ENCODE measurements at places on chromosomes 11 and 22. TPM values are rescaled to one million over a fixed set of nuclear protein-coding genes. Genes with fewer than 3 reads are reported as not detected.

CHRNA10 gene
- total RNA-seq: under 0.01 TPM

OOSP1 gene
- total RNA-seq: not detected

SLC22A8 gene
- not detected for total RNA-seq

UBASH3B gene
- 48.0 TPM for total RNA-seq

SYVN1 gene
- 9.5 TPM for total RNA-seq

CXCR5 gene
- not detected for total RNA-seq

LRRC74B gene
- total RNA-seq: not detected

SLC22A25 gene
- total RNA-seq: not detected

DNA sequence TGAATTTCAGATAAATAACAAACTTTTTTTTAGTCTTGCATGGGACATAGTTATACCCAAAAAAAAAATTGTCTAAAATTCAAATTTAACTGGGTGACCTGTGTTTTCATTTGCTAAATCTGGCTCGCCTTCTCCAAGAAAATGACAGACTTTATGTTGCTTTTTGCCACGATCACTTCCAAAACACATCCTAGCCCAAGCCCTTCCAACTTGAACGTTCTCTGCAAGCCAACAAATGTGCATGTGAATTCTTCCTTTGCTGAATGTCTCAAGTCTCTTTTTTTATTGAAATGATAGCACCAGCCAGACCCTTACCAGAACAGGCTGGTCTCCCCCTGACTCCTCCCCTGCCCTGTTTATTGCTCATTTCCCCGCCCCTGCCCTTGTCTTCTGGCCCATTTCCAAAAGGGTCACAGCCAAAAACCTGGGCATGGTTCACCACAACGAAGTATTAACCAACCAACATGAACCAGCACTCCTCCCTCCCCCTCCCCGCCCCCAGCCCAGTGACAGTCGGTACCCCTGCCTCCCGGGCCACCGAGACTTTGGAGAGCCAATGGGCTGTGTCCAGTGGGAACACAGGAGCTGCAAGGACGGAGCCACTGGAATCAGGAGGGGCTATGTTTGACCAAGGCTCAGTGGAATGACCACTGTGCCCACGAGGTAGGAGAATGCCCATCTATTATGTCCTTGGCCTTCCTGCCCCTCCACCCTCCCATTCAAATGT lies 63.2 kb downstream of the BTG4 start:
- no peaks in the 10 kb centered on the region for H3K36me3 ChIP-seq
- H3K4me1 ChIP-seq: peaks cover 1% of the 10 kb centered on the region
- no peaks in the 10 kb centered on the region for H3K27me3 ChIP-seq
- no peak overlapping the region for H3K4me3 ChIP-seq
- DNase-seq: no peak
- H3K27ac ChIP-seq: no peak overlapping the region

DNA sequence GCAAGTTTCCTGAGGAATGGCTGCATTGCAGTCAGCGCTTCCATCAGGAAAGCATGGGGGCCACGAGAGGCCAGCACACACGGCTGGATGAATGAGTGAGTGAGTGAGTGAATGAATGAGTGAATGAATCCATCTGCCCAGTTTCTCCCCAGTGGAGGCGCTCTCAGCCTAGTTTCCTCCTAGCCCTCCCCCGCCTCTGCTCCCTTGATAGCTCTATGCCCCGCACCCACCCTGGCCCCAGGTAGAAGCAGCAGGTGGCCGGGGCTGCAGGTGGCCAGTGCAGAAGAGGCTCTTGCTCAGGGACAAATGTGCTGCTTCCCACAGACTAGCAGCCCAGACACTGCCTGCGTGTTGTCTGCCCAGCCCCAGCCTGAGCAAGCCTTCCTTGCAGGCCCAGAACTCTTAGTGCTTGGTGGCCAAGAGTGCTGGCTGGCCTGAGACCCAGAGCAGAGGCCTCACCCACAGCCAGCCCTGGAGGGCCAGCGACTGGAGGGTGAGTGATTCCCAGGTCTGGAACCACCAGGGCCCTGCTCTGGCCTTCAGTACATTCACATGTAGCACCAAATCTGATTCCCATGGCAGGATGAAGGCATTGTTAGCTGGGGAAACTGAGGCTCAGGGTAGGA lies 31.1 kb upstream of the PDGFB start:
- H3K27me3 ChIP-seq: no peaks in the 10 kb centered on the region
- DNase-seq: no peak
- no peak overlapping the region for H3K27ac ChIP-seq

- H3K36me3 ChIP-seq: no peaks in the 10 kb centered on the region
- H3K4me1 ChIP-seq: peaks cover 24% of the 10 kb centered on the region
- no peaks in the 10 kb centered on the region for H3K27me3 ChIP-seq
- peak; percentile 100 for DNase-seq
- no peak overlapping the region for H3K4me3 ChIP-seq
These were observed 58.1 kb downstream of the CHRDL2 start for GRCh38 chr11:74672956-74673692.

- no peaks in the 10 kb centered on the region for H3K36me3 ChIP-seq
- DNase-seq: peak; percentile 45
- peak overlapping the region; percentile 49 for H3K4me3 ChIP-seq
- peaks cover 48% of the 10 kb centered on the region for H3K27me3 ChIP-seq
- H3K27ac ChIP-seq: no peak overlapping the region
These were observed 31.2 kb upstream of the TRIM29 start for GRCh38 chr11:120168960-120169681.

DNA sequence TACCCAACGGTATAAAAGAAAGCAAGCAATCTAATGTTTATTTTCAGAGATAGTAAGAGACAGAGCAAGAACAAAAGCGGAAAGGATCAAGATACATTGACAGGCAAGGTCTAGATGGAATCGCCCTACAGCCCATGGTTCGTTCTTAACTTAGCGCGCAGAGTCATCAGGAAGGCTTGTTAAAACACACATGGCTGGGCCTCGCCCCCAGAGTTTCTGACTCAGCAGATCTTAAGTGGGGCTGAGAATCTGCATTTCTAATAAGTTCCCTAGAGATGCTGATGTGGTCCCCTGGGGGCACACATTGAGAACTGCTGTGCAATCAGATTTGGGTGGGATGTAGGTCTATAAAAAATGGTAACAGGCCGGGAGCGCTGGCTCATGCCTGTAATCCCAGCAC lies 35.8 kb upstream of the CHRM4 start:
- no peaks in the 10 kb centered on the region for H3K27me3 ChIP-seq
- peak; percentile 11 for DNase-seq
- no peak overlapping the region for H3K4me3 ChIP-seq
- peaks cover 15% of the 10 kb centered on the region for H3K36me3 ChIP-seq

DNA sequence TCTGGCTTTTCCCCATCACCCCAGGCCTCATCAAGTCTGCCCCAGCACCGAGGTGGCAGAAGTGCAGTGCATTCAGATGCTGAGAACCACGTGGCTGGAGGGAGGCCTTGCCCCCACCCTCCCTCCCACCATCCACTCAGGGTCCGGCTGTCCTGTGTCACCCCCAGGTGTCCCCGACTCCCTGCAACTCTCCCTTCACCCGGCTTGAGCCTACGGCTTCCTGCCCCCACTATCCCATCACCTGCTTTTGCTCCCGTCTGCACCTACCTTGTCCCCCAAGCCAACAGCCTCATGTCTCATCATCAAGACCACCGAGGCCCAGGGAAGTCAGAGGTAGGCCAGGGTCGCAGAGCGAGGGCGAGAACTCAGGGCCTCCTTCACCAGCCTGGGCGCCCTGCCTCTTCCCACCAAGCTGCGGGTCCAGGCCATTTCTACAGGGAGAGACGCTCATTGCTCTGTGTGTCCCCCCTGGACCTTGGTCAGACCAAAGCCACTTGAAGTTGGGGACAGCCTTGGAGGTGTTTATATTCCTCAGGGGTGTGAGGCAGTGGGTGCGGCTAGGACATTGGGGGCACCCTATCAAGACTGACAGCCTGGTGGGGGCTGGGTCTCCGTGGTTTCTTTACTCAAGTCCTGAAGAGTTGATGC lies 66.2 kb upstream of the CCND1 start:
- no peak overlapping the region for H3K27ac ChIP-seq
- H3K27me3 ChIP-seq: peaks cover 25% of the 10 kb centered on the region
- no peak overlapping the region for H3K4me3 ChIP-seq
- no peaks in the 10 kb centered on the region for H3K4me1 ChIP-seq
- H3K36me3 ChIP-seq: no peaks in the 10 kb centered on the region
- no peak for DNase-seq

GRCh38 chr22:43431808-43432554 lies 20.2 kb downstream of the MPPED1 start:
- no peaks in the 10 kb centered on the region for H3K4me1 ChIP-seq
- H3K27me3 ChIP-seq: peaks cover 22% of the 10 kb centered on the region
- no peak overlapping the region for H3K4me3 ChIP-seq
- H3K27ac ChIP-seq: no peak overlapping the region

GRCh38 chr11:34650528-34650927 lies 29.6 kb downstream of the EHF start:
- peaks cover 16% of the 10 kb centered on the region for H3K4me1 ChIP-seq
- H3K36me3 ChIP-seq: no peaks in the 10 kb centered on the region
- no peaks in the 10 kb centered on the region for H3K27me3 ChIP-seq
- peak; percentile 22 for DNase-seq
- H3K4me3 ChIP-seq: no peak overlapping the region

DNA sequence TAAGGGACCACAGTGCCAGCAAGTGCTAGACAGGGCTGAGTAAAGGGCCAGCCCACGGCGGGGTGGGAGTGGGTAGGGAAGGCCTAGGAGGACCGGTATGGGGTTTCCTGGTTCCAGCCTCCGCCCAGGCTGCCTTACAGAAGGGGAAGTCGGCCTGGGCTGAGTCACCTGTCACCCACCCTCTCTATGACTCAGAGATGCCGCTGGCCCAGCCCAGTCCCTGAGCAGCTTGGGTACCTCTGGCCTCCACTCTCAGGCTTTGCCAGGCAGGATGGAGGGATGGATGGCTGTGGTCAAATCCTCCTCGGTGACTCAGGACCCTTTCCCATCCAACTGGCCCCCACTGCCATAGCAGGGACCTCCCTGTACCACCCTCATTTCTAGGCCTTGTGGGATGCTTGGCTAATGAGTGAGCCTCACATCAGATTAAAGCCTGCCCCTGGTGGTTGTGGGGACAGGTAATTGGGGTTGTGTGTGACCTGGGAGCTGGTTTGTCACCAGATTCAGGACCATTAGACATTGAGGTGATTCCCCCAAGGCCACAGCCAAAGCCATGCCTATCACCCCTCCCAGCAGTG lies 13.9 kb downstream of the SLC35E4 start:
- DNase-seq: peak; percentile 88
- peaks cover 6% of the 10 kb centered on the region for H3K4me1 ChIP-seq
- H3K4me3 ChIP-seq: no peak overlapping the region
- H3K27me3 ChIP-seq: no peaks in the 10 kb centered on the region
- peaks cover 2% of the 10 kb centered on the region for H3K36me3 ChIP-seq
